ENCODE measurements at places on chromosomes 5 and 9.

DNA sequence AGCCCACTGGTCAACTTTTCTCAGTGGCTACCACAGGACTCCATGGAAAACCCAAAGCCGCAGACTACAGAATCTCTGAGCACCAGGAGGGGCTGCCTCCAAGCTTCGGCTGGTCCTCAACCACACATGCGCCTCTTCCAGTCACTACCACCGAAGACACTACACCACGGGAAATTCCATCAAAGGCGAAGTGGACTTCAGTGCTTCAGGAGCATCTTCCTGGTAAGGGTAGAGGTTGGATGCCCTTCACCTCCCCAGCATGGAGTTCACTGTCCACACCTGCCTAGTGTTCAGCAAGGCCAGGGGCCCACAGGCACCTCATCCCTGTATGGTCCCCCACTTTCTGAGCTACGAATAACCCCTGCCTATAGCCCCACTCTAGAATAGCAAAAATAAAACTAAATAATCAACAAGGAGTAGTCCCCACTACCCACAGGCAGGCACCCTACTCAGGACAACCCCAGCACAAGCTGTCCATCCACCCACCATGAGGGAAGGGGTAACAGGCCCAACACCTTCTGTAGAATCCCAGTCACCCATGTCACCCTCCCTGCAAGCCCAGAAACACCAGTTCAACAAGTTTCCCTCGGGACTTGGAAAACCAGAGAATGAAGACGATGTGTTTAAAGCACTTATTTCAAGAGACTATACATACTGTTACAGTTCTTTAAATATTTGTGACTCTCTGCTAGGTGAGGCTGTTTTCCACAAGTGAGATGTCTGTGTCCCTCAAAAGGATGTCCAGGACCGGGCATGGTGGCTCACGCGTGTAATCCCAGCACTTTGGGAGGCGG, 2.6 kb downstream of the VDAC1 start:
- no peak for DNase-seq

- no peak for DNase-seq
Observed at GRCh38 chr5:166211640-166212039, 2079.8 kb upstream of the WWC1 start.

DNA sequence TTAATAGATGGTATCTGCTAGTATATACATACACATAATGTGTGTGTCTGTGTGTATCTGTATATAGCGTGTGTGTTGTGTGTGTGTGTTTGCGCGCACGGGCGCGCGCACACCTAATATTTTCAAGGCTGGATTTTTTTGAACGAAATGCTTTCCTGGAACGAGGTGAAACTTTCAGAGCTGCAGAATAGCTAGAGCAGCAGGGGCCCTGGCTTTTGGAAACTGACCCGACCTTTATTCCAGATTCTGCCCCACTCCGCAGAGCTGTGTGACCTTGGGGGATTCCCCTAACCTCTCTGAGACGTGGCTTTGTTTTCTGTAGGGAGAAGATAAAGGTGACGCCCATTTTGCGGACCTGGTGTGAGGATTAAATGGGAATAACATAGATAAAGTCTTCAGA, 757 bp downstream of the FXN start:
- DNase-seq = no peak

DNA sequence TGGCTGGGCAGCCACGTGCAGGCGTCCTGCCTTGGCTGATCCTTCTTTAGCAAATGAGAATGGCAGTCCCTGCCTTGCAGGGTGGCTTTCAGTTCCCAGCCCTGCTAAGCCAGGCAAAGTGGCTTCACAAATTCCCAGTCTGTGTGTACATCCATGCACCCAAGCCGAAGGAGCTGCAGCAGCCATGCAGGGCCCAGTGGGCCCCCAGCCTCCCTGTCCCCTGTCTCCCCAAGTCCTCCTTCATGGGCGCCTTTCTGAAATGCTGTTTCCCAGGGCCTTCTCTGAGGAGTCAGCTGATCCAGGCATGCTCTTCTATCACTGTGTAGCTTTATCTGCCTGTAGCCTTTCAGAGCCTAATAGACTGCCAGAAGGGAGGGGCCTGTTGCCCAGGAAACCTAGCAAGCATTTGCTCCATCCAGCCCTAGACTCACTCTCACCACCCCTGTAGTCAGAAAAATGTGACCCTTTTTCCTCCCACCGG, 47.4 kb upstream of the SHC3 start:
- no peak for DNase-seq

GRCh38 chr5:159695741-159696294, 220.5 kb upstream of the ADRA1B start:
- peak; percentile 39 for DNase-seq

DNA sequence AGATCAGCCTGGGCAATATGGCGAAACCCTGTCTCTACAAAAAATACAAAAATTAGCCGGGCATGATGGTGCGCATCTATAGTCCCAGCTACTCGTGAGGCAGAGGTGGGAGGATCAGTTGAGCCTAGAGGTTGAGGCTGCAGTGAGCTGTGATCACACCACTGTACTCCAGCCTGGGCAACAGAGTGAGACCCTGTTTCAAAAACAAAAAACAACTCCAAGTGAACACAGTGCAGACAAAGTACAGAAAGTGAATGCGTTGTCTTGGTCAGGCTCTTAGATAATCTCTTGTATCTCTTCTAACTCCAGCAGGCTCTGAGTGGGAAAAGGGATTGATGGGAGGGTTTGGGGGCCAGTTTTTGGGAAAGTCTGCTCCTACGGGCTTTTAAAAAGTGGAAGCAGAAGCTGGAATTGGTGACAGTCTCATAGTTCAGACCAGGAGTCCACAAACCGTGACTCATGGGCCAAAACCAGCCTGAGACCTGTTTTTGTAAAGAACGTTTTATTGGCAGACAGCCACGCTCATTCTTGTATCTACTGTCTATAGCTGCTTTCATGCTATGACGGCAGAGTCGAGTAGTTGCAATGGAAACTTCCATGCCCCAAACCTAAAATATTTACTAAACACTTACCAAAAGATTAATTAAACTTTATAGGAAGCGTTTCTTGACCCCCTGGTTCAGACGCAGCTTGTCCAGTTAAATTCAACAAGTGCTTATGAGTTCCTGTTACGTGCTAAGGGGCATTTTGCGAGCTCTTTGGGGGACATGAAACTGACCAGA, 32.9 kb downstream of the NDST1 start:
- DNase-seq = peak; percentile 94

- DNase-seq = peak; percentile 97
Observed at GRCh38 chr5:172417983-172418630, 36.2 kb downstream of the SH3PXD2B start.

DNA sequence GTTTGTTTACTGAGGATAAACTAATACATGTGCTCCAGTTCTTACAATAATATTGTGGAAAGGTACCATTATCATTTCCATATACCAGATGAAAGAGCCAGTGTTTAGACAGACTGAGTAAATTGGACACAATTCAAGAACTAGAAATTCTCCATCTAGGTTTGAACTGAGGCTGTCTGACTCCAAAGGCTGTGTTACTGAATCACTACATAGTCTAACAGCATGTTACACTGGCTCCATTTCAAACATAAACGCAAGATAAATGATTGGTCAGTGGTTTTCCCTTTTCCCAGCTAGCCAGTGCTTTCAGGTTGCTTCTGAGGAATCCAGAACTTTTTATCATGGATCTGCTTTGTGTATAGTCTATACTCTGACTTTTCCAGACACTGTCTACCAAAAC, 8.1 kb downstream of the SPDL1 start:
- no peak for DNase-seq

DNA sequence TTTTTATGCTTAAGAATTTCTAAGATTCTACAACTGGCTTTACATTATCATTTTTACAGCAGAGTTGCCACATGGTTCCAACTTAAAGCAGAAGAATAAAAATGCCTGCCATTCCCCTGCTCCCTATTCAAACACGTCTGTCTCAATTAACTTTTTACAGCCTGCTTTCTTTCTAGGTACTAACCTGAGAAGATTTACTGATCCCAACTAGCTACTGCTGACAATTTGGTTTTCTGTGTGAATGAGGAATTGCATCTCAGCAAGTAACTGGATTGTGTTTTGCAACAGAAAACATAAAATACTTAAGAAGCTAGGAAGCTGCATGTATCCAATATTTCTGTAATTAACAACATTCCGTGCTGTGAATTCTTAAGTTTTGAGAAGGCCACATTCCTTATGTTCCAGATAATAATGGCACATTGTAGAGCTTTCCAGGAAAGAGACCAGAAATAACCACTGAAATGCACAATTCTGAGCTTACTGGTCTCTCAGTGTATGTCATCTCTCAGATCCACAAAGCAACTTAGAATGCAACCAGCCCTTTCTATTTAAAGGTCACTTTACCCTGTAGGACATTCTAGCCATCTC, 306.8 kb upstream of the NMUR2 start:
- DNase-seq = peak; percentile 38

GRCh38 chr5:52419357-52419756, 368.4 kb upstream of the ITGA1 start:
- no peak for DNase-seq

GRCh38 chr9:75855509-75855908, 35.0 kb upstream of the PCSK5 start:
- DNase-seq = peak; percentile 36

GRCh38 chr9:106450549-106450948, 412.4 kb upstream of the ZNF462 start:
- DNase-seq = no peak

DNA sequence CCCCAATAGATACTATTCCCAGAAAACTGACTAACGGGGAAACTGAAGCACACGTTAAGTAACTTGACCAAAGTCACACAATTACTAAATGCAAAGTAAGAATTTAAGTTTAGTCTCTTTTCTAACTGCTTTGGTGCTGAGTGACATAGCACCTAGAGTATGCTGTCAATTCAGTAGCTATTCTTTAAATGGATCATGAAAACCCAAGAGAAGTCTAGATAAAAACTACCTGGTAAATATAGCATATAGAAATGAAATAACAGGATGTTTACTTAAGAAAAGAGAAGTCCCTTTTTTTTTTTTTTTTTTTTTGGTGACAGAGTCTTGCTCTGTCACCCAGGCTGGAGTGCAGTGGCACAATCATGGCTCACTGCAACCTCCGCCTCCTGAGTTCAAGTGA, 129.2 kb downstream of the PDE4D start:
- DNase-seq = no peak

DNA sequence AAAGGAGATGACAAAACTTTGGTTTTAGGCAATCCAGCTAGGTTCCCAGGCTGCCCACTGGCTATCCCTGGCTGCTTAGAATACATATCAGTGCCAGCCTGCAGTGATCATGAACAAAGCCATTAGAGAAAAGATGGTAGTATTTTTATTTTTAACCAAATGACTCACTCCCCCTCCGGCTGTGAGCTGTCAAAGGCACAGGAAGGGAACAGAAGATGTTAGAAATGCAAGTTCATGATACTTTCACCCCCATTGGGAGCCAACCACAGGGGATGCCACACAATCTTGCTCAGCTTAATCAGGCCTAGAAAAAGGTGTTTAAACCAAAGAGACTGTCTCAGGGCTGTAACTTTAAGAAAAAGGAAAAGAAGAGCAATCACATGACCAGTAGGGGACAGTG, 70.3 kb upstream of the ASTN2 start:
- peak; percentile 62 for DNase-seq

DNA sequence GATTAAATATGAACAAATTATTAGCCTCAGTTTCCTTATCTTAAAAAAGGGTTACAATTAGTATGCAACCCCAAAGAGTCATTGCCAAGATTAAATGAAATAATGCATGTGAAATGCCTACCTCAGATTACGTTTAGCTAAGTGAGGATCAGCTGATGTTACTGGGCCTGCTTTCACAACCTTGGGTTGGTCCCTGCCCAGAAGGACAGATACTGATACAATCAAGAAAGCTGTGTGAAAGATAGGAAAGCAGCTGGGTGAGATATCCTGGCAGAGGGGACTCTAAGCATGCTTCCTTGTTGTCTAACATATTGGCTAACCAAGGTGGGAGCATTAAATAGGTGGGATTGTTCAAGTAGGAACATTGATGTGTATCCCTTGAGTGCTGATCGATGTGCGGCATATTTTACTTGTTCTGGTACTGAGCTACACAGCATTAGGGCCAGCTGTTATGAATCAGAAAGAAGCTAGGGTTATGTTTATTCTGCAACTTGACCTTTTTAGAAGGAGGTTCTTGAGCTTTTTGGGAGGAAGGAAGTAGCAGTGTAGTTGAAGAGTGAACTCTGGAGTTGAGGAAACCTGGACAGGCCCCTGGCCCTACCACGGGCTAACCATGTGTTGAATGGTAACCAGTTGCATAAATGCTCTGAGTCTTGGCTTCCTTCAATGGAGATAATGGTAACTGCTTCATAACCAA, 28.9 kb downstream of the SNX24 start:
- no peak for DNase-seq

DNA sequence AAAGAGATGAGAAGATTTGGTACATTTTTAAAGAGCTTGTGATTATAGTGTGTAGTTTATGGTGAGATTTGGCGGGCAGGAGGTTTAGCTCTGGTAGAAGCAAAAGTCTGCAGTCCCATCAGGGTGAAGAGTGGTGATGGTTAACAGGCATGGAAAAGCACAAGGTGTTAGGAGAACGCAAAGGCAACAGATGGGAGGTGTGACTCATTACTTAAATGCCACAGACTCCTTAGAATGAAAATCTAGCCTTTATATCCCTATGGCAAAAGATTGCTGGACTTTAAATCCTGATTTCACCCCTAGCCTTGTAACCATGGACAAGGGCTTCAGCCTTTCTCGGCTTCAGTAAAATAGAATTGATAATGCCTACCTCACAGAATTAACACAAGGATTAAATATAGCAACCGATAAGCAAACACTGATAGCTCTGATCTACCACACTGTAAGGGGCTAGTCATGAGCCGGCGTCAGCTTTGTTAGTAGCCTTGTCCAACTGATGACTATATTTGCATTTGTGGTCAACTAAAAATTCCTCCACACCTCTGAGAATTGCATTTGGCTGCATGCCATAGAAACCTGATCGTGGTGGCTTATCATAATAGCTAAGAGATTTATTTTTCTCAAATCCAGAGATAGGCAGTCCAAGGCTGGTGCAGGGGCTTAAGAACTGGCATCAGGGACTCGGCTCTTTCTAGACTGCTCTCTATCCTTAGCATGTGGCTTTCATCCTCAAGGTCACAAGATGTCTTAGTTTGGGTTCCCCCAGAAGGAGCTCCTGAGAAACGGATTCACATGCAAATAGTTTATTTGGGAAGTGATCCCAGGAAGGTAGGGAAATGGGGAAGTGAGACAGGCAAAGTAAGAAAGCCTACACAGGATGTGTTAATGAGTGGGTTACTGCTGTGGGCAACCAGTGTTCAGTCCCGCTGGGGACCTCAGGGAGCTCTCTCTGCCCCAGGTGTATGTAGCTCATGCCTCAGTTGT, 19.6 kb downstream of the MFAP3 start:
- peak; percentile 19 for DNase-seq

DNA sequence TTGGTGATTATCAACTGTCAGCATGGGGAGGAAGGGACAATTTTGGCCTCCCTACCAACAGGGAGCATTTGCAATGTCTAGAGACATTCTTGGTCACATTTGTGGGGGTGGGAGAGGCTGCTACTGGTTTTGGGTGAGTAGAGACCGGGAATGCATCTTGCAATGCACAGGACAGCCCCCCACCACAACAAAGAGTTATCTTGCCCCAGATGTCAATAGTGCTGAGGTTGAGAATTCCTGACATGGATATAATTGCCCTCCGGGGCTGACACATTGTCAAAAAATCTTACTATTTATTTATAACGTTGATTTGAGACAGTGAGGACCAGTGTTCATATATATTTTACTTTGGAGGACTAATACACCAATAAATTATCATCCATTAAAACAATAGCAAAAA, 316.1 kb downstream of the PSAT1 start:
- peak; percentile 63 for DNase-seq

Measured in fibroblast of skin of scalp (primary cell).